KG1 (cell line): ENCODE measurements at places on chromosomes 2 and 18.

DNA sequence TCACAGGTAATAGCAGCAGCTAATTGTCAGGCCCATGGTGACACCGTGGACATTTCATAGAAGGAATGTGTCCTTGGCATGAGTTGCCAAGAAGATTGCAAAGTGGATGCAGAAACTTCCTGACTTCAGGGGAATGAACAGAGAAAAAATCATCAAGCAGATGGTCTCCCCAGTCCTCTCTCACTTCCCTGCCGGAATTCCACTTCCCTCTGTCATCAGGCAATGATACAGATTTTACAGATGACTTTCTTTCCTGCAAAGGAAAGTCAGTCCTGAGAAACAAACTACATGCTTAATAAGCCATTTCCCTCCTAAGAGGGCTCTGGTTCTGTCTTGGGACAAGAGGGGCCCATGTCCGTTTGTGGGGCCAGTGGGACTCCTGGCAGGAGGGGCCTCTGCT is 45.7 kb downstream of the KCNF1 start:
- no peak for DNase-seq

GRCh38 chr2:196980001-196980400 is 53.5 kb upstream of the PGAP1 start:
- no peak for DNase-seq

GRCh38 chr2:201152517-201152916 is 30.4 kb upstream of the CASP10 start:
- no peak for DNase-seq

DNA sequence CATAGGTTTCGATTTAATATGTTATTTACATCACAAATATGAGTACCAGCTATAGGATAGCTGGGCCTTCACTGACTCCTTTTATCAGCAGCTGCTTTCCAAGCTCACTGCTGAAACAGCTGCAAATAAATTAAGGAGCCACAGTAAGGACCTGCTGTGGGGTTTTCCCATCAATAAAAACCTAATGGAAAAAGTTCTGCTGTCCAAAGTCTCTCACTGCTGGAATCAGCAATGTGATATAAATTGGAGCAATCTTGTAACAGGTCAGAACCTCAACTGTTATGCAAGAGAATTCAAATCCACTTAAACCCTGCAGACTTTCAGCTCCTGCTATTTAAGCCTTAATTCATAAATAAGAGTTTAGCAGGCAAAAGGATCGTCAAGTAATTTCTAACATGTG is 61.3 kb downstream of the NEB start:
- no peak for DNase-seq

DNA sequence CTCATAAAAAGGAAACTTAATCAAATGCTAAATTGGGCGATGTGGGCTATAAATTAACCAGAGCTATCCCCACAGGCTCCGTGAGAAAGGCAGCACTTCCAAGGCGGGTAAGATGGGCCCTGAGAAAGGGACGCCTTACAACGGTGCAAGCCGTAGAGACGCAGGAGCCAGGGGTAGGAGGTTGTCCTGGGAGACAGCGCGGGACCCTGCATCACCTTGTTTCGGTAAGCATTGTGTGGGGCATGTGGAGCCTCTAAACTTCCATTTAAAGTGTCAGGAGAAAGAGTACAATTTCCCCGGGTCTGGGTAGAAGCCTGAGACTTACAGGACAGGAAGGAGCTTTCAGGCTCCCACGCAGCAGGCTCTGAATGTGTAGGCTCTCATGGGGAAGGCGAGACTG is 1.2 kb upstream of the PER2 start:
- DNase-seq = no peak

DNA sequence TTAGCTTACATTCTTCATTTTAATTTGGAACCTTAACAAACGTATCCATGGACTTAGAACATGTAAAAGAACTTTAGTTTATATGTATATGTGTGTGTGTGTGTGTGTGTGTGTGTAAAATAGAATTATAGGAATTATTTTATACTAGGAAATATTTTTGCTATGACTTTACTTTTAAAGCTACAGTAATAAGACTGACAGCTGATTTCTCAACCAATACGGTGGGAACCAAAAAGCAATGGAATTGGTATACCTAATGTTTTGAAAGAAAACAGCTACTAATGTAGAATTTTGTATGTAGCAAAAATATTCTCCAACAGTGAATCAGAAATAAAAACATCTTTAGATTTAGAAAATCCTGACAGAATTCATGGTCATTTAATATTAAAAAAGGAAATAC is 146.5 kb upstream of the ARL4C start:
- DNase-seq = no peak

- no peak for DNase-seq
Measured at GRCh38 chr2:71827973-71828372, 319.7 kb downstream of the CYP26B1 start.

- peak; percentile 9 for DNase-seq
Measured at GRCh38 chr2:151922845-151923666, 94.8 kb upstream of the ARL5A start.

GRCh38 chr18:34821669-34822210 is 111.6 kb downstream of the DTNA start:
- no peak for DNase-seq

- no peak for DNase-seq
Measured at GRCh38 chr18:35933982-35934381, 38.5 kb upstream of the RMP24 start.

DNA sequence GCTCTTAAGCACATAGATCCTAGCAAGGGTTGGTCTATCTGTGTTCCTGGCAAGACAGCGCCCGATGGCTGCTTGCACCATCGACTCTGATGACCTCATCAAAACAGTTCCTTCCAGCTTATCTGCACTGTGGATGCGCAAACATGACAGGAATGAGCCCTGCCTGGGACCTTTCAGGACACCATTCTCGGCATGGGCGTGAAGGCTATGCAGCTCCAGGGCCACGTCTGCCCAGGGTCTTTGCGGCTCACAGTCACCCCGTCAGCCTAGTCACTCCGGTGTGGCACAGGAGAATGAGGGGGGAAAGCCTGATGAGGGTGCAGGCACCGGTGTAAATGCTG is 147.8 kb upstream of the TWIST2 start:
- no peak for DNase-seq

DNA sequence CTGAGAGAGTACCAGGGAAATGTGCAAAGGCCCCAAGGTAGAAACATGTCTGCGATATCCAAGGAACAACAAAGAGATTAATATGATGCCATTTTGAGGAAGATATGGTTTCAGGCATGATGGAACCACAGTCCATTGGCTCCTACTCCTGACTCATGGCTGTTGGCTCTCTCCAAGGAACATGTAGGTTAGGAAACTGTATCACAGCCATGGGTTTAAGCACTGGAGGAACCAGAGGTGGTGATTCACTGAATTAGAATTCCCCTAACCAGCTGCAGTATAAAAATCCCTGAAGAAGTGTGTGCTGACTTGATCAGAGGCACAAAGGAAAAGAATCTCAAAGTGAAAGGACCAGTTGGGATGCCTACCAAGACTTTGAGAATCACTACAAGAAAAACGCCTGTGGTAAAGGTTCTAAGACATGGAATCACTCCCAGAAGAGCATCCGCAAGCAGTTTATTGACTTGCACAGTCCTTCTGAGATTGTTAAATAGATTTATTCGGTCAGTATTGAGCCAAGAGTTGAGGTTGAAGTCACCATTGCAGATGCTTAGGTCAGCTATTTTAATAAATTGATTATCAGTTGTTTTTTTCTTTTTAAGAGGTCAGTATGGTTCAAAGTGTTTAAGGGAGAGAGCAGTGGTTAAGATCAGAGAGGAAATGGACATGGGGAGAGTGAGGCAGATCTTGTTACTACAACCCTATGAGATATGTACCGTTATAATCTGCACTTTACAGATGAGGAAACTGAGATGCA is 110.7 kb upstream of the OTX1 start:
- no peak for DNase-seq

- peak; percentile 37 for DNase-seq
Measured at GRCh38 chr18:11733031-11733430, 44.0 kb downstream of the GNAL start.

GRCh38 chr2:181170256-181170655 is 189.9 kb downstream of the UBE2E3 start:
- no peak for DNase-seq

DNA sequence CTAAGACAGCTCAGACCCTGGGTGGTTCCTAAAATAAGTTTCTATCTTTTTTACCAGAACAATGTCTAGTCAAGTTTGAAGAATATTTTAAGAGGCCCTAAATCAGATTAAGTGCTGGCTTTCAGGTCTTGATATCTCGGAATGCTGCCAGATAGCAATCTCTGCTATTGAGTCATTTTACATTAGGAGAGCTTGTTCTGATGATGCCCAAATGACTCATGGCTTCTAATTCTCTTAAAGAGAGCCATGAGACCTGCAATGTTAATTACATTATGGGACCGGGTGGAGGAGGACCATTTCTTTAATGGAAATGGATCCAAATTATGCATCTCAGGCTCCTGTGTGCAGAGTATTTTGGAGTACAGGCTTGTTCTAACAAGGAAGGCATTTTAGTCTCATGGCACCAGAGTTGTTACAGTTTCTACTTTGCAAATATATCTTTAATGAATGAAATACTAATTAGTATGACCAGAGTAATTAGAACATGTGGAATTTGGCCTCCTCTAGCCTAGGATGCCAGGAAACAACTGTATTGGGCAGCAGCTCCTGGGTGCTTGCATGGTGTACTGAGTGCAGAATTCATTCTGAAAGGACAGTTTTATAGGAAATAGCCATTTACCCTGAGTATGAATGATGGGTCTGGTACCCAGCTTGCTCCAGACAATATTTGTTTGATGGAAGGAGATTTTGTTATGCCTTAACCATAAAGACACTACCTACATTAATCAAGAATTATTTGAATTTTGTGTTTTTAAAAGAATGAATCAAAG is 94.0 kb upstream of the SULT1C3 start:
- DNase-seq = no peak

DNA sequence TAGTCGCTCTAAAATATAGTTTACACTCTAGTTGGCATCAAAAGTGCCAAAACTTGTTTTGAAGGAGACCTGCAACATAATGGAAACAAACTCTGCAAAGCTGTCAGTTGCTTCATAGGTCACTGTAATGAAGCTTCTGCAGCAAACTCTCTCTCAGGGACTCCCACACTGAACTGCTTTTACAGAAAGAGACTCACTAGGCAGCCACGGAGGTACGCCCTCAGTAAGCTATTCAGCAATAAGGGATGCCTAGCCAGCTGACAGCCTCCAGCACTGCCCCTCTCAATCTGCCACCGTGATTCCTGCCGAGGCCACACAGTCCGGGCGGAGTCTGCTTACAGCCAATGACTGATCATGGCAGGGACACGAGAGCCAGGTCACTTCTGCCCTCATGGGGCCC is 51.1 kb downstream of the COLEC12 start:
- no peak for DNase-seq

DNA sequence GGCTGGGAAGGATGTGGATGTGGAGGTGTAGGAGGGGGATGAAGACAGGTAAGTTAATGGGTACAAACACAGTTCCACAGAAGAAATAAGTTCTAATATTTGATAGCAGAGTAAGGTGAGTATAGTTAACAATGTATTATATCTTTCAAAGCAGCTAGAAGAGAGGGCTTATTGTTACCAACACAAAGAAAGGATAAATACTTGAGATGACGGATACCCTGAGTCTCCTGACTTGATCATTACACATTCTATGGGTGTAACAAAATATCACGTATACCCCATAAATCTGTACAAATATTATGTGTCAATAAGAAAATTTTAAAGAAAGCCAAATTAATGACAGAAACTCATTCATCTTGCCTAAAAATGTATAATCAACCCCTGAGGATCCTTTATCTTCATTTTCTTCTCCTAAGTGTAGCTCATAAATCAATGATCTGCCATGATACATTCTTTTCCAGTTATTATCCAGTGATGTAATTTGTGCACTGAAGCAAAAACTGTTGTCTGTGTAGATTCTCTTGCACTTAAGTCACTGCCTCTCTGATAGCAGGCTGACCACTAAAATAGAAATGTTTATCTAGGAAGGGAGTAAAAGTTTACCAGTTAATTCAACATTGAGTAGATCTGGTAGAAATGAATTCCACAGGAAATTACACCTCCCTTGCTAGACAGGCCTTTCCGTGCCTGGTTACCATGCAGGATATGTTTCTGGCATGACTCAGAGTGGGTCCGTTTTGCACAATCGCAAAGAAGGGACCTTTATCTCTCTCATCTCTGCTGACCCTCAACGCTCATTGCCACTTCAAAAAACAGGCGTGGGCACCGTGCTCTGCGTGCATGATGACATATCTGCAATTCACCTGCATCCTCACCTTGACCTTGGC is 249.7 kb upstream of the NCKAP5 start:
- no peak for DNase-seq

DNA sequence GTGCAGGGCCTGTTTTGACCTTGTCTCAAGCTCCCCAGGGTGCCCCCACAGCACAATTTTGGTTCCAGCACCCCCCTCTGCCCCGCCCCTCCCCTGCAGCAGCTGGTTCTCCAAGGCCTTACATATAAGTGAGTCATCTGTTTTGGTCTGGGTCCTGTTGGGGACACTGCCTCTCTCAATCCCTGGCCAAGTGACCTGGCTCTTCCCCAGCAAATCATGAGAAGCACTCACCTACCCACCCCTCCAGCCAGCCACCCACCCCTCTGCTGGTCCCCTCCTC is 90.5 kb downstream of the INHBB start:
- DNase-seq = no peak

GRCh38 chr2:120988051-120988699 is 252.5 kb downstream of the GLI2 start:
- no peak for DNase-seq

GRCh38 chr2:63692002-63692606 is 103.3 kb downstream of the MDH1 start:
- peak; percentile 33 for DNase-seq

GRCh38 chr2:6358546-6358945 is 507.2 kb downstream of the CMPK2 start:
- no peak for DNase-seq

DNA sequence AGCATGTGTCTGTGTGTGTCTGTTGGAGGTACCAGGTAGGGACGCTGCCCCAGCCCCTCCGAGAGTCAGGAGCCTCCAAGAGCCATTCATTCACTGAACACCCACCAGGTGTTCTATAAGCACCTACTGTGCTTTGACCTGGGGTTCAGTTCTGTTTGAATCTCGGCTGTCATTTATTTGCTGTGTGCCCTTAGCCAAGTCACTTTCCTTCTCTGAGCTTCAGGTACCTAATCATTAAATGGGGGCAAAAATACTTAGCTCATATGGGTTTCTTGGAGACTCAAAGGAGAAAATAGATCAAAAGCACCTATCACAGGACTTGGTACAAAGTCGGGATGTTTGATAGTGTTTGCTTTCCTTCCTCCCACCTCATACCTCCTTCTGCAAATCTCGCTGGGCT is 13.2 kb downstream of the ASIC4 start:
- no peak for DNase-seq

GRCh38 chr2:234139755-234140154 is 89.3 kb downstream of the SPP2 start:
- no peak for DNase-seq

DNA sequence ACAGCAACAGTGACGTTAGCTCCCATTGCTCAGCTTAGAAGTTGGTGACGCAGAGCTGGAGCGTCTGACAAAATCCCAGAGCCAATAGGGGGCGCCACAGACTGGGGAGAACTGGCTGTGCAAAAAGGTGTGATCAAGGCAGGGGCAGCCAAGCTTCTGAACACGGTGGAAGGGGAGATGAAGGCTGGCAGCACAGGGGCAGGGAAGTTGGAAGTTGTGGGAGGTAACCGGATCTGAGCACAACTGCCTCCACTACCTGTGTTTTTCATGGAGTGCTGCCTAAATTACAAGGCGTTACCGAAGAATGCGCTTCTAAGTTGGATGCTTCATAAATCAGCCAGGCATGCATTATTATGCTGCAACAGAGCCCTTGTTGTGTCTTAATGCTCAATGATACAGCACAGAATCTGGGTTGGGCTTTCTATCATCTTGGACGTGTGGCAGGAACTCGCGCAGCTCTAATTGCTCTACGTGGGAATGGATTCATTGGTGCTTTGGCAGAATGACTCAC is 370.0 kb downstream of the SLC4A3 start:
- DNase-seq = no peak

GRCh38 chr18:23701017-23701416 is 11.8 kb downstream of the LAMA3 start:
- DNase-seq = no peak
